Uterine smooth muscle cell (primary cell): ENCODE measurements at places on chromosomes 16 and 17. TPM values are rescaled to one million over a fixed set of nuclear protein-coding genes. Genes with fewer than 3 reads are reported as not detected.

Gene CNTNAP4
- total RNA-seq = not detected in 2 replicates

Gene PRMT7
- 52.0 and 70.6 TPM in 2 replicates for total RNA-seq

Gene SMIM22
- not detected in 2 replicates for total RNA-seq

Gene CPSF4L
- total RNA-seq = not detected in 2 replicates

Gene RCVRN
- not detected in 2 replicates for total RNA-seq

Gene CA10
- not detected in 2 replicates for total RNA-seq

Gene KCNJ2
- 2.8 and 6.6 TPM in 2 replicates for total RNA-seq

Gene PPY
- total RNA-seq = not detected in 2 replicates

Gene CACNG3
- not detected in 2 replicates for total RNA-seq

Gene RND2
- 0.44 and 0.50 TPM in 2 replicates for total RNA-seq

Gene CHST4
- total RNA-seq = not detected in 2 replicates

Gene KRTAP1-1
- total RNA-seq = 0.55 and 0.87 TPM in 2 replicates

Gene UTS2R
- not detected in 2 replicates for total RNA-seq

Gene COX4I1
- 364 and 508 TPM in 2 replicates for total RNA-seq

Gene ELMO3
- 0.55 and 0.62 TPM in 2 replicates for total RNA-seq

Gene BCL7C
- 51.4 and 53.5 TPM in 2 replicates for total RNA-seq

Gene PMFBP1
- total RNA-seq = 0.12 and 0.66 TPM in 2 replicates

Gene MYH2
- under 0.01 and 0.12 TPM in 2 replicates for total RNA-seq

Gene TMC8
- not detected in 2 replicates for total RNA-seq

Gene PLXDC1
- 0.11 TPM in 1 of 2 replicates, not detected in the other for total RNA-seq

Gene GPS1
- total RNA-seq = 99.2 and 137 TPM in 2 replicates

Gene HYDIN
- 0.33 and 1.00 TPM in 2 replicates for total RNA-seq

Gene FOXC2
- 1.2 and 1.8 TPM in 2 replicates for total RNA-seq

Gene KRT28
- not detected in 2 replicates for total RNA-seq

Gene TP53TG3C
- total RNA-seq = not detected in 2 replicates

Gene SLC38A8
- total RNA-seq = not detected in 2 replicates

Gene MYH13
- not detected in 2 replicates for total RNA-seq

Gene IRX5
- not detected in 2 replicates for total RNA-seq

Gene SPATA32
- total RNA-seq = 0.12 TPM in 1 of 2 replicates, not detected in the other

Gene KRT20
- total RNA-seq = 0.22 TPM in 1 of 2 replicates, not detected in the other

Gene NACA2
- not detected in 2 replicates for total RNA-seq

Gene MKS1
- 18.4 and 20.7 TPM in 2 replicates for total RNA-seq

Gene NTN1
- total RNA-seq = 0.11 and 0.12 TPM in 2 replicates

Gene SEZ6L2
- total RNA-seq = 2.1 and 10.0 TPM in 2 replicates

Gene CCL5
- total RNA-seq = not detected in 2 replicates

Gene CHD9NB
- total RNA-seq = 0.66 and 2.1 TPM in 2 replicates

Gene FOXF1
- 7.2 and 12.2 TPM in 2 replicates for total RNA-seq

Gene UMOD
- not detected in 2 replicates for total RNA-seq
